ENCODE measurements at places on chromosomes 1 and 21.
A peak's percentile ranks its signal among the peaks of the same experiment; 100 is the strongest.

- DNase-seq = no peak
Observed at GRCh38 chr1:7159116-7159781, 374.0 kb downstream of the CAMTA1 start.

- no peak for DNase-seq
Observed at GRCh38 chr1:117861694-117862093, 67.7 kb downstream of the GDAP2 start.

- no peak for DNase-seq
Observed at GRCh38 chr1:202586018-202586821, 124.0 kb downstream of the SYT2 start.

GRCh38 chr1:232599178-232600041 is 30.5 kb downstream of the SIPA1L2 start:
- DNase-seq = no peak

DNA sequence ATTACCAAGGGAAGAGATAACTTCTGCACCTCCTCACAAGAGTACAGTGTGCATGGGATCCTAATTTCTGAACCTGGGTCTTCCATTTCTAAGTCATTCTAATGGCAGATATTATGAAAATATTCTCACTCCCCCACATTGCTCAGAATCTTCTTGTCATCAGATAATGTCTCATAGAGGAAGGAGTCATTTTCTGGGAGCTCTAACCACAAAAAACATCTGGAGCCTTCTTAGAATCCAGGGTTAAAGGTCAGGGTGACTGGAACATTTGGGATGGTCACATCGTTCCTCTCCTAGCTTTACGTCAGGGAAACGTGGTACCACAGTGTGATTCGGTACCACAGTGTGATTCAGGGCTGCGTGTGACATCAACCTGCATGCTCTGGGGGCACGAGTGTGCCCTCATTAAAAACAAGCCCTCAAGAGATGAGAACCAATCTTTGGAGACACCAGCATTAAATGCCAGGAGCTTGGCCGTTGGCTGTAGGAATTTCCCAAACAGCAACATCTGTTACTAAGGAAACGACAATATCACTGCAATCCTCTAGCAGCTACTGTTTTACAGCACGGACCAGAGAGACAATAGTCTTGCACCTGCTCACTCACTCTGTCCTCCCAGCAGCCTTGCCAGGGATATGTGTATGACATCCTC is 179.1 kb downstream of the PSMG1 start:
- no peak for DNase-seq

DNA sequence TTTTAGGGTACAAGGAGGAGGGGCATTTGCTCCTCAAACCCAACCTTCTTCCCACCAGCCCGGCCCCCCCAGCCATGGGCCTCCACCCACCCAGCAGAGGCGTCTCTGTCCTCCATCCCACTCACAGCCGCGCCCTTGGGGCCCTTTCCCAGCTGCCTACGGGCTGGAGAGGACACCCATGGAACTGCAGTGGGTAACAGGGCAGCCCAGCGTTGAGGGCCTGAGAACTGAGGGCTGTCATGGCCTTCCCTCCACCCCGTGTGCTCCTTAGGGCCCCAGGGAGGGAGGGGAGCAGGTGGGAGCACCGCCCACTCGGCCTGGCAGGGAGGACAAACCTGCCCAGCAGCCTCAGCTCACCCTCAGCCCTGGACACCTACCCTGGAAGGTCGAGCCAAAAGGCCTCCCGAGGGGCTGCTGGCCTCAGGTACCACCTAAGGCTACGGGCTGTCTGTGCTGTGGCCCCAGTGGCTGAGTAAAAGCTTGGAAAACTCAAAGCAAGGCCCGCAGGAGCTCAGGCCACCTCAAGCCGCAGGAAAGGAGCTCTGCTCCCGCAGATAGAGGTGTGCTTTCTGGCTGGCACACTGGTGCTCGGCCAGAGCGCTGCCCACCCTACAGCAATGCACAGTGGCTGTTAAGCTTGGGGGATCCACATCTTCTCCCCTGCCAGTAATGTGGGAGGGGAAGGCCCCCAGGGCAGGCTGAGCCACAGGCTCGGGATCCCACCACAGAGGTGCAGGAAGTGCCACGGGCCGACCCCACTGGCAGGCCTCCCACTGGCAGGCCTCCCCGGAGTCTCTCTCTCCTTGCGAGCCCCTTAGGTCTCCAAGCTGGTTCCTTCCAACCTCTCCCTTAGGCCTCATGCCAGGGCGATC is 2.2 kb upstream of the ARHGEF16 start:
- DNase-seq = peak; percentile 27

- DNase-seq = no peak
Observed at GRCh38 chr1:156001021-156001661, 19.6 kb downstream of the SSR2 start.

GRCh38 chr21:43718872-43719747 is at the start of gene PDXK:
Gene PDXK, plus strand, starts transcription at chr21:43719129. Its CDS starts 166 bp downstream, at chr21:43719295.
- peak; percentile 91 for DNase-seq

DNA sequence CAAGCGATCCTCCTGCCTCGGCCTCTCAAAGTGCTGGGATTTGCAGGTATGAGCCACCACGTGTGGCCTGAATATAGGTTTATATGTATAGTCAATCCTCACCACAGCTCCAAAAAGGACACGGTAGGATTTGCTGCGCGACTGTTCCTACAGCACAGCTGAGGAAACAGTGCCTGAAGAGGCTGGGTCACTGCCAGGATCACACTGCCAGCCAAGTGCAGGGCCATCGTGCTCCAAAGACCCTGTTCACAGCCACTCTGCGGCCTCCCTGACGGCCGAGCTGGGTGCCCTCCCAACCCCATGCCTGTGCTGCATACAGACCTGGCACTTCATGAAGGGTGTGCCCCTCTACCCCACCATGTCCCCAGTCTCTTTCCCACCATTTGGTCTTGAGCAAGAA is 71.4 kb downstream of the MRPL37 start:
- no peak for DNase-seq

- no peak for DNase-seq
Observed at GRCh38 chr1:29703596-29704370, 467.5 kb downstream of the PTPRU start.

- no peak for DNase-seq
Observed at GRCh38 chr1:64073705-64074104, 129.7 kb upstream of the UBE2U start.

GRCh38 chr1:146022403-146023127 is 1.0 kb upstream of the HJV start:
- no peak for DNase-seq

- DNase-seq = no peak
Observed at GRCh38 chr21:44305691-44306090, 5.8 kb downstream of the PFKL start.

GRCh38 chr21:32413697-32414578 is 1.4 kb downstream of the EVA1C start:
- DNase-seq = no peak

DNA sequence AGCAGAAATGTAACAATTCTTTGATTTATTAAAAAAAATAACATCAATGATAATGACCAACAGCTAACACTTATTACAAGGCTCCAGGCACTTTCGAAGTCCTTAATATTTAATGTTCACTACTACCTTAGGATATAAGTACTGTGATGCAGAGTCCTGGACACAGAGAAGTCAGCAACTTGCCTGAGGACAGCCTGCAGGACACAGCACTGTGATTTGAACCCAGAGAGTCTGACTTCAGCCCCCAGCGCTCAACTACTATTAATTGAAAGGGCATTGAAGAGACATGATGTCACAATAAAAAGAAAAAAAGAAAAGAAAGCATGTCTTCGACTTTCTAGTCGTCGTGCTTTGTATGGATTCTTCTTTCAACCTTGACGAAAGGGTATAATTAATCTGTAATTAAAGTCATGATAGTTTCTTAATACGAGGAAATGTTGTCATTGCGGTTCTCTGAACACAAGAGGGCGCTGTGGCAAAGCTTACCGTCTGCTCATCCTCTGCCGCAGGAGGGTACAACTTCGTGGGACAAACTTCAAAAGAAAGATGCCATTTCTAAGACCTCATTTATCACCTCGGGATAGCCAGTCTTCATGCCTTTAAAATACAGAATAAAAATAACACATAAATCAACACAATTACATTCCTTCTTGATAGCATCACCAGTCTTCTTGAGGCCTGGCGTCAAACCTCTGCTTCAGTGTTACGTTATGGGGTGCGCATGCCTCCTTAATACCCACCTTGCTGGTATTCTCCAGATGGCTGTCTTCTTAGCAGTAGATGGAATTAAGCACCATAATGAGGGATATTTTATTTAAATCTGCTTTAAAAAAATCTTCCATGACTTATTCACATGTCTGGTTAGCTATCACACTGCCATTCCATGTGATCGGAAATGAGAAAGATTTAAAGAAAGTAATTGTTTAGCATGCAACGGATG is 240.1 kb downstream of the DISC1 start:
- DNase-seq = peak; percentile 48

DNA sequence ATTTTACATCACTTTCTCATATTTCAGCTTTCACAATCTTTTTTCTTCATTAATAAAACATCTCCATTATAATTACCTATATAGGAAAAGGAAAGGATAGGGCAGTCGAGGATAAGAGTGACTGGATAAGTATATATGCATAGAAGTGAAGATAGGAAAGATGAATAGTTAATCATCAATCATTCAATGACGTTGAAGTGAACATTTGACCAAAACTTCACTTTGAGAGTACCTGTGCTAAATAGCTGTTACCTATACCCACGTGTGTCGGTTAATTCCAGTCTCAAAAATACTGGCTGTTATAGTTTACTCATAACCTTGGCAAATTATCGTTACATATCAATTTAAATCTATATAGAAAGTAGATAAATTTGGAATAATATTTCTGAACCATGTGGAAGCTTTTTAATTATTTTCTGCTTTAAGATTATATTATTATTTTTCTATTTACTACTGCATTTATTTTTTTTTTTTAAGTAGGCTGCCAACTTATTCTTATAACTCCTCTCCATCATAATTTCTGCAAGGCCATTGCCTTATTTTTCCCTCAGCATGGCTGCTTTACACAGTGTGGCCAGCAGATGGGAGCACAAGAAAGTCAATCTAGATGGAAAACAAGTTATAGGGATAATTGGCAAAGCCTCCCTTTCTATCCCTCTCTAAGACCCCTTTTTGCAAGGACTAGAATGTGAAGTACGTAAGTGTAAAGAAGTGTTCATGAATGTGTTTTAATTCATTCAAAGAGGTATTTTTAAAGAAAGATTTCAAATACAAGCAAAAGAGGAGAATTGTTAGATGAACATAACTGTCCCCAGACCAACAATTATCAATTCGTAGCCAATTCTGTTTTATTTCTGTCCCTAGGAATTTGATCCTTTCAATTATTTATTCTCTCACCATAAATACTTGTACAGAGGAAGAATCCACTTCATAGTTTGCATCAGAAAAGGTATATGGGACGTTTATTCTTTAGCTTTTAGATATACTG is 290.4 kb downstream of the KCNT2 start:
- peak; percentile 37 for DNase-seq

DNA sequence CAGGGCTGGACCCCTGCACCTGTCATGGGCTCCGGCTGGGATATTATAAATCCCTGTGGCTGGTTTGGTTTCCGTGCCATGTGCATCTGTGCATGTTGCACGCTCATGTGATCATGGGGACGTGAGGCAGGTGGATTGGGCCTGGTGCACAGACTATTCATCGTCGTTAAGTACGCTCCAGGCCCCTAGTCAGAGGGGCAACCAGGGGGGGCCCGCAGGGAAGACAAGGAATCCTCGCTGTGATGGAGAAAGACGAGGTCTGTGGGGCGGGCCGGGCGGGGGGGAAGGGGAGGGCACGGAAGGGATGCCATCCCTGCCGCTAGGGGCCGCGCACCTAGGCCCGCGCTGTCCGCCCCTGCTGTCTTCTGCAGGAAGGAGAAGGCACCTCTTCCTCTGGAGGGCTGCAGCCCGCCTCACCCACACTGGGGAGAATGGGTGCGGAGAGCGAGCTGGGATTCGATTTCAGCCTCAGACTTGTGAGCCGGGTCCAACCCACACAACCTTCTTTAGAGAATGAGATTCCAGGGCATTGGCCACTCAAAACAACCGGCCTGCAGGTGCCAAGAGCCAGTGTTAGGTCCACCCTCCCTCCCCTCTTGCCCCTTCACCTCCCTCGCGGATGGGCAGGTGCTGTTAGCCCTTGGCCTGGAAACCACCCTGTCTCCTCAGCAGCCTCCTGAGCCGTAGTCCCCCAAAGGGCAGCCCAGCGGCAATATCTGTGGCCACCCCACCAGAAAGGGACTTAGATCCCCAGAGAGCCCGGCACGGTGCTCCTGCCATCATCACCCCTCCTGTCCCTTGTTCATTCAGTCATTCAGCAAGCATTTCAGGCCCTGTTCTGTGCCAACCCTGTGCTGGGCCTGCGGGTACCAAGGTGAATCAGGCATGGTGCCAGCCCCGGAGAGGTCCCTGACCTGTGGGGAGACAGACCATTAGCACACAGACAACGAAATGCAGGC is 950 bp upstream of the LRP8 start:
- DNase-seq = peak; percentile 29

GRCh38 chr1:162632217-162632666 is at the start of gene DDR2:
Gene DDR2, plus strand, starts transcription at chr1:162632464. Its CDS starts 86,600 bp downstream, at chr1:162719064.
- DNase-seq = peak; percentile 92

- no peak for DNase-seq
Observed at GRCh38 chr1:228288536-228289238, 80.8 kb downstream of the OBSCN start.

DNA sequence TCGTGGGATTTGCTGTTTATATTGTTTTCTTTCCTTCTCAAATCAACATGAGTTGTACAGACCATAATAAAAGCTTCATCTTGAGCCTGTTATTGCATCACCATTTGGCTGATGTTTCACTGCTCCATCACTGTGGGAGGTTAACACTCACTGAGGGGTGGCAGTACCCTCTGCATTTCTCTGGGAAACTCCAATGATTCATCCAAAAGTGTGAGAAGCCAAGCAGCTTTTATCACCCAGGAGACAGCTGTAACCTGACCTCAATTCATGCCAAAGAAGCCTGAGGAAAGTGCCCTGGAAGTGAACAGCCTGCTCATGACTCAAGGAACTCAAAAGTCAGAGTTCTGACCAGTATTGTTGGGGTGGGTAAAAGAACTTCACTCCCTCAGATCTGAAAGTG is 84.1 kb downstream of the GPR88 start:
- DNase-seq = no peak

DNA sequence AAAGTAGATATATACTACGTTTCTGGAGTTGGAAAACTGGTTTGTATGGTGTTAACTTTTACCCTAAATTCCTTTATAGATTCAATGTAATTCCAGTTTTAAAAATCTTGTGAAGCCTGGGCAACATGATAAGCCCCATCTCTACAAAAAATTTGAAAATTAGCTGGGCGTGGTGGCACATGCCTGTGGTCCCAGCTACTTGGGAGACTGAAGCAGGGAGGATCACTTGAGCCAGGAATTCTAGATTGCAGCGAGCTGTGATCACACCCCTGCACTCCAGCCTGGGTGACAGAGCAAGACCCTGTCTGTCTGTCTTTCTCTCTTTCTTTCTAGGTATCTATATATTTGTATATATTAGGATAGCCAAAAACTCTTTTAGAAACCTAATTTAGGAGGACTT is 141.9 kb downstream of the CLEC20A start:
- DNase-seq = no peak
